ENCODE measurements at places on chromosomes 5 and 9.

- DNase-seq: no peak
Observed at GRCh38 chr5:84239494-84239893, 145.2 kb downstream of the EDIL3 start.

DNA sequence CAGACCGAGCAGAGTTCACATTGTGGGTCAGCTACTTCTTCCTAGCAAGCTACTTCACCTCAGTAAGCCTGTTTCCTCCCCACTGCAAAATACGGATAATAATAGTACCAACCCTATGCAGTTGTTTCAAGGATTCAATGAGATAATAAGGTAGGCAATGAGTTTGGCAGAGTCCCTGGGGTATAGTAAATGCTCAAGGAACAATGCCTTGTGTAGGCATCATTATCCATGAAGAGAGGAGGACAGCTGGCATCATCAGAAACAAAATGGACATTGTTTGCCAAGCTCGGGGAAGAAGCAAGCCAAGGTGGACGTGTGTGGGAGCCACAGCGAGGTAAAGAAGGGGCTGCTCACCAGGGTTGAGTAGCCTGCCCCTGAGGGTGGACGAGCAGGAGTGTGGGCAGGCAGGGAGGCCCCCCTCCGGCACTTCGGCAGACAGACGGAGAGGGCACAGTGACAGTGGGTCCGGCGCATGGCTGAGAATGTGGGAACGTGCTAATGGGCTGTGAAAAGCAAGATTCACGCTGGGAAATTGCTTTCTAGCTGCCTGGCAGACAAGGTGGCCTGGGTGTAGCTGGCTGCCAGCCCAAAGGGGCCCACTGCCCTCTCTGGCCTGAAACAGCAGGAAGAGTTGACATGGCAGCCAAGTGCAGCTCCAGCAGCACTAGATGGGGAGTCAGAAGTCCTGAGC, 10.1 kb downstream of the CAMK2A start:
- no peak for DNase-seq

- no peak for DNase-seq
Observed at GRCh38 chr9:121972501-121972981, 120.6 kb downstream of the TTLL11 start.

DNA sequence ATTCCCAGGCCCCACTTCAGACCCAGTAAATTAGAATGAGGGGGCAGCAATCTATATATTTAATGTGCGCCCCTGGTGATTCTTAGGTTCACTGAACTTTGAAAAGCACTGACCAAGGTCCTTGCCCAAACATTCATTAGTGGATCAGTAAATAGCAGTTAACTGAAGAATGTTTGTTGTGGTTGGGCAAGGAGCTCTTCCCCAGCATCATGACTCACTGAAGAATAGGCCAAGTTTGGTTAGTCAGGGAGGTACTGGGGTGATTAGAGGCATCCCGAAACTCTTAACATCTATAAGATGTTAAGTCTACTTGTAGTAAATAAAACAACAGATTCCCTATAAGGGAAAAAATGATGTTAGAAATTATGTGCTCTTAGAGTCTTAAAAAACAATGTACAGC, 833 bp upstream of the MROH2B start:
- no peak for DNase-seq

DNA sequence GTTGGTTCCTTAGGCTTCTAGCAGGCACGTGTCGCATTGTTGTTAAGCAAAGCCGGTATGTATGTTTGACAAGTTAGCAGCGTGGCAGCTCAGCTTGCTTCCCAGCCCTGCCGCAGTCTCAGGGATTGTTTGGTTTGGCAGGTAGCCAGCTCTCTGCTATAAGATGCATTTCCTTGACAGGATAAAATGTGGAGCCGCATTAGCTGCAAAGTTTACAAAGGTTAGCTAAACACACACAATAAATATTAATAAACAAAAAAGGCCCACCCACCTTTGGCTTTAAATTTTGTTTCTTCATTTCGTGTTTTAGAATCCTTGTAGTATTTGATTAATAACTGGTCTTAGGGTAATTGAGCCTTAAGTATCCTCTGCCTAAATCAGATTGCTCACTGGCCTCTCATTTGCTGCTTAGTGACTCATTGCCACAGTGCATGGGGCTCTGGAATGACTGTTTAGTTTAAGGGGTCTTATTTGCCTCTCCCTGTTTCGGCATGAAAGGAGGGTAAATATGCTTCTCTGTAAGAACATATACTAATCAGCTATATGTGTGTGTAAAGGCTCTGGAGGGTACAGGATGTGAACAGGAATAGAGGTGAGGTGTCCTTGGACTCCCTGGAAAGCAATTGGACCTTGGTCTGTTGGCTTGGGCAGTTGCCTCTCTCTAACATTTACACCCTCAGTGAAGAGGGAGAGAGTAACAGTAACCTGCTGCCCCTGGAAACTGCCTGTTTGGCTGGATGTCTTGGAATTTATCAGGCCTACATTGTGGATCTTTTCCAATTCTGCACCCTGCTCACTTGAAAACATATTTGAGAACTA, 122.0 kb downstream of the GDNF start:
- no peak for DNase-seq

DNA sequence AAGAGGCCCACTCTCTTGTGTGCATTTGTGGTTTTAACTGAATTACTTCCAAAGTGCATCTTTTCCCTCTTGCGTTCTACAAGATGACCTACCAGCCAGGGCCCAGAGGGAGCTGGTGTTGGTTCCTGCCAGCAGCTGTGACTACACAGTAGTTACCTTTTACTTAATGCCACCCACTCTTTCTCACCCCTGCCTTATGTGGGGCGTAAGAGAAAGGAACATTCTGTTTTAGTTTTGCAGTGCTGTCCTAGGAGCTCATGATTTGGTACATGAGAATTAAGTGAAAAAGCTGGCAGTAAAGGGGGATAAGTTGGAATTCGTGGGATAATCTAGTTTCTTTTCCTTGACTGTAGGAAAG, 45.4 kb downstream of the RCL1 start:
- no peak for DNase-seq

DNA sequence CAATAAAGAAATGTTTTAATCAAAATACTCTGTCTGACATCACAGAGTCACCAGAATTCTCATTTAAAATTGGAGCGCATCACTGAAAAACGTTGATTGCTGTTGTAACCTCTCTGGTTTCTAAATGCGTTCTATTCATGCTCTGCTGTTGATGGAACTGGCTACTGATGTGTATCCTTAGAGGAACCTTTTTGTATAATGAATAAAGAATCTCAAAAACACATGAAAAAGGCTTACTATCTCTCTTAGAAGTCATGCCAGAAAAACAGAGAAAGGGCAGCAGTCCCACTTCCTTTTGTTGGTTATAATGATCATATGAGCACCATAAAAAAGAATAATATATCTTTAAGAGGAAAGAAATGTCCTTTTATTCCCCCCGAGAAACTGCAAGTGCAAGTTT, 615.5 kb downstream of the TLE1 start:
- DNase-seq: no peak

- no peak for DNase-seq
Observed at GRCh38 chr9:13500034-13500433, 220.5 kb upstream of the MPDZ start.

- DNase-seq: peak; percentile 18
Observed at GRCh38 chr9:684054-684890, 157.2 kb upstream of the DMRT1 start.

DNA sequence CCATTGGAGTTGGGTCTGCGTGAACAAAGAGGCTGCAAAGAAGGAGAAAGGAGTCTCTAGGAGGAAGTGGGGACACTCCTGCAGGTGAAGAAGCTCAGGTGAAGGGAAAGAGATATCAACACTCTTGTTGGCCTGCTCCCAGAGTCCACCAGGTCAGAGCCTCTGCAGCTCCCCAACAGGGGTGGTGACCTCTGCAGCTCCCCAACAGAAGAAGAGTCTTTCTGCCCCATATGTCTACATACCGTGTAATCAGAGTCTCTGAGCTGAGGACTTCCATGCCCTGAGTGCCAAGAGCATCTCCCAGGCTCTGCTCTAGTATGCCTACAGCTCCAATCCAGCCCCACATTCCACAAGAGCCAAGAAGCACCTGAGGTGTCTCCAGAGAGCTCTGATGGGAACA, 67.4 kb upstream of the TRPC7 start:
- DNase-seq: no peak

DNA sequence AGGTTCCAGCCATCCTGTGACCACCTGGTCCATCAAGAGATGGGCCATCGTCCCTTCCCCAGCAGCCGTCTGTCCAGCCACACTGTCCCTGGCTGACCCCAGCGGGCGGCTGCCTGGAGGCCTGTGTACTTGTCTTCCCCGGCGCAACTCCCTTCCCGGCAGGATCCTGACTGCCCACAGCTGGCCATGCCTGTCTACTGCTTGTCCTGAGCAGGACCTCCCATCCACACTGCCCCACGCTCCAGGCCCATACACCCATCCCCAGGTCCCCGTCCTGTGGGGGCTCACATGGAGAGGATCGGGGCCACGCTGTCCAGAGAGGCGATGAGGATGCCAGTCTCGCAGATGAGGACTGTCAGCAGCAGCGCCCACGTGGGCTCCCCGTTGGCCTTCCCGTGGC, 35.5 kb downstream of the SLC12A7 start:
- DNase-seq: no peak

- no peak for DNase-seq
Observed at GRCh38 chr9:120773256-120773655, 20.0 kb downstream of the FBXW2 start.

DNA sequence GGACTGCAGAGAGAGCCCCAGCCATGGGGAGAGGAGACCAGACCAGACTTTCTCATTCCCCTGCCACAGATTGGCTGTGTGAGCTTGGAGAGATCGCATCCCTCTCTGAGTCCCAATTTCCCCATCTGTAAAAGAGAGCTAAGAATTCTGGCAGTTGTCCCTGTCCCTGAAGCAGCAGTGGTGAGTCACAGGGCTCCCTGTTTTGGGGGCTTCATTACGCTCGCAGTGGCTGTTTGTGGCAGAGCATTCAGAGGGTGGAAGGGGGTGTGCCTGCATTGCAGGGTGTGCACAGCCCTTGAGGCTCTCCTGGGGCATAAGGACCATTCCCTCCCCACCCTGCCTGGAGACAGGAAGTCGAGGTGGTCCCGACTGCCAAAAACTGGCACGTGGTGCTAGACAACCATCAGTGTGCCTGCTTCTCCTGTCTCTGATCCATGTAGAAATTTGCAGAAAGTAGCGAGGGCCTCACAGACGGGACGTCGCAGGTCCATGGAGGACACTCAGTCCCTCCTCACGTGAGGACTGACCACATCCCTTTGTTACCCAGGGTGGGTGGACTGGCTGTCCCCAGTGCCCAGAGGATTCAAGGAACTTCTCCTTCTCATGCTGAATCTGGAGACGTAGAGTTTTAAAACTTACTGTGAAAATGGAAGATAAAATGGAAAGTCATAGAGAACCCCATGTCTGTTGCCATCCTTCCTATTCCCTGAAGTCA, 35.3 kb downstream of the HRH2 start:
- DNase-seq: peak; percentile 73

- DNase-seq: no peak
Observed at GRCh38 chr5:63233361-63233760, 654.7 kb downstream of the LRRC70 start.

DNA sequence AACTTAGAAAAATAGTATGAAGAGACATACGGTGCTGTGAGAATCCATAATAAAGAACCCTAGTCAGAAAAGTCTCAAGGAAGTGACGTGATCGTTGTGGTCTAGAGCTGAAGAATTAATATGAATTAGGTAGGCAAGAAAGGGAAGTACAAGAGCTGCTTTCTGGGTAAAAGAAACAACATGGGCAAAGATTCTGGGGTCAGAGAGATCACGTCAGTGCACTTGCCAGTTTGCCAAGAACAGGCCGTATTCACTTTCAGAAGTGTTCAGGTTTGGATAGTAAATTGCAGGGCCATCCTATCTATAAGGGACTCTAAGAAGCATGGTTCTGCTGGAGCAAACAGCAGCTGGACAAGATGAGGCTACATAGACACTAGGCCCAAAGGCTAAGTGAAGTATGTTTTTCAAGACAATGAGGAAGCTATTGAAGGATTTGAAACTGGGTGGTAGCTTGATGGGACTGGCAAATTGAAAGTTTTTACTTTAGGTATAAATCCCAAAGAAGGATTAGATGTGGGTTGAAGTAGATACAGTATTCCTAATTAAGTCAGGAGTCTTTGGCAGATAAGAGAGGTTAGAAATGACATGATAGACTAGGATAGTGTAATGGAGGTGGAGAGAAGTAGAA, 4.8 kb upstream of the CHD1 start:
- DNase-seq: peak; percentile 83

DNA sequence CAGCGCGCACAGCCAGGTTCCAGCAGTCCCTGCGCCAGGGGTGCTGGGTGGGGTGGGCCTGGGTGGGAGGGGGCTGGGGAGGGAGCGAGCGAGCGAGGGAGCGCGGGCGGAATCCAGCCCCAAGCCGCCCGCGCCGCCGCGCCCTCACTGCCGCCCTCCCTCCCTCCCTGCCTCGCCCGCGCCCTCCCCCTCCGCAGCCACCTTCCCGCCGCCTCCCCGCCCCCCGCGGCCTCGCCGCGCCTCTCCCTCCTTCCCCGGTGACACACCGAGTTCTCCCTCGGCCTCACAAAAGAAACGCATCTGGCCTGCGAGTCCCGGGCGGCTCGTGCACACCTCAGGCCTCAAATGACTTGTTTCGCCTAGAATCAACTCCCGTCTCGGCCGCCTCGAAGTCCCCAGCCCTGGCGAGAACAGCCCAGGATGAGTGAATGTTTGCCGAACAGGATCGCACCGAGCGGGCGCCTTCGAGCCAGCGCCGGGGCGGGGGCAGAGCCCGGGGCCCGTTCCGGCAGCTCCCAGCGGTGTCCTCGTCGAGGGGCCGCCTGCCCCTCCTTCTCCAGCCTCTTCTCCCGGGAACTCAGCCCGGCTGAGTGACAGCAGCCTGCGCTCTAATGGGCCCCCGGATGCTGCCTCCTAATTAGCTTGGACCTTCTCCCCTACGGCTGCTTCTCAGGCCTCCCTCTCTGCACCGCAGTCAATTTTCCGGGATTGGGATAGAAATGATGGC, 371 bp upstream of the PITX1 start:
- DNase-seq: no peak

DNA sequence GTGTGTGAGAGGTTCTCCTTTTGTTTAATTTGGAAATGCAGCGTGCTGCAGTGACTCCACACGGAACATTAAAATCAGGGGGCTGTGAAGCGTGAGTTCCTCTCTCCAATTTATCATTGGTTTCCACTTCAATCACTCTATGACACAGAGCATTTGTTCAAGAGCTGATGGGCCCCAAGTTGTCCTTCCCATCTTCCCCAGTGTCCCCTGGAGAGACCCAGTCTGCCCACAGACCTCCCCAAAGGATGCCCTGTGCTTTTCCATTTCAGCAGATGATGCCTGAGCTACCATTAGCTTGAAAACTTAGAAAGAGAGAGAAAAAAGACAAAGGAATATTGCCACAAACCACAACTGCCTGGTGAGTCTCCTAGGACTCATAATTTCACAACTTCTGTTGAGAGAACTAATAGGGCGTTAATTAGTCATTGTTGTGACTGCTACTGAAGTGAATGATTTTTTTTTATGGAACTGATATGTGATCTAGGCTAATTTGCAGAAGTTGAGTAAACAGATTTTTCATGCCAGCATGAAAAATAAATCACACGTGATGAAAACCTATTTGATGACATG, 772.7 kb downstream of the SEMA5A start:
- no peak for DNase-seq

Measured in inflammatory macrophage (primary cell).